ENCODE measurements at places on chromosomes 1 and 21.

DNA sequence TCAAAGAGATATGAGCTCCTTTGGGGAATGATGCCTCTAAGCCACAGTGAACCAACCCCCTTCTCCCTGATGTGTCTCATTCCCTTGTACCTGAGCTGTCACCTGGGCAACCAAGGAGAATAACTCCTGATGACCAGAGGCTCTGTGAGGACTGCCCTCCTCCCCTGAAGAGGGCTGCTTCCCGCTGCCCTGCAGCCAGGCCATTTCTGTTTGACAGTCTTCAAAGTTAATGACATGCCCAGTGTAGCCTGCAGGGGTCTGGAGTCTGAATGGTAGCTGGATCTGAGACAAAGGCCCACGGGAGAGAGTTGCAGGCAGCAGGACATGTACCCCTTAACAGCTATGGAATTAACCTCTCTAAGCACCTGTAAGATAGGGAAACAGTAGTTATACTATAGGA, 3.4 kb upstream of the SLFNL1 start:
- no peak for DNase-seq

- no peak for DNase-seq
Observed at GRCh38 chr1:5982276-5982675, 9.9 kb downstream of the NPHP4 start.

GRCh38 chr1:196407358-196408051, 200.7 kb downstream of the KCNT2 start:
- peak; percentile 7 for DNase-seq

DNA sequence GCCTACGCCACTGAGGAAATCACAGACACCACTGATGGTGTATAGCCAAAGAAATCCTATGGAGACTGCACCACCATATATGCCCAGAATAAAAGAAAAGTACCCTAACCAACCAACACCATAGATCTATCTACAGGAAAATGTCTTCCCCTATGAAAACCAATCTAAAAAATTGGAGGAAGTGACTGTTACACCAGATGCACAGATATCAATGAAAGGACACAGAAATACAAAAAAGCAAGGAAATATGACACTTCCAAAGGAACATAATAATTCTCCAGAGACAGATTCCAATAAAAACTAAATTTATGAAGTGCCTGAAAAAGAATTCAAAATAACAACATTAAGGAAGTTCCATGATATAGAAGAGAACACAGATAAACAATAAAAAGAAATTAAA, 56.8 kb upstream of the BCL10 start:
- DNase-seq, result no peak

DNA sequence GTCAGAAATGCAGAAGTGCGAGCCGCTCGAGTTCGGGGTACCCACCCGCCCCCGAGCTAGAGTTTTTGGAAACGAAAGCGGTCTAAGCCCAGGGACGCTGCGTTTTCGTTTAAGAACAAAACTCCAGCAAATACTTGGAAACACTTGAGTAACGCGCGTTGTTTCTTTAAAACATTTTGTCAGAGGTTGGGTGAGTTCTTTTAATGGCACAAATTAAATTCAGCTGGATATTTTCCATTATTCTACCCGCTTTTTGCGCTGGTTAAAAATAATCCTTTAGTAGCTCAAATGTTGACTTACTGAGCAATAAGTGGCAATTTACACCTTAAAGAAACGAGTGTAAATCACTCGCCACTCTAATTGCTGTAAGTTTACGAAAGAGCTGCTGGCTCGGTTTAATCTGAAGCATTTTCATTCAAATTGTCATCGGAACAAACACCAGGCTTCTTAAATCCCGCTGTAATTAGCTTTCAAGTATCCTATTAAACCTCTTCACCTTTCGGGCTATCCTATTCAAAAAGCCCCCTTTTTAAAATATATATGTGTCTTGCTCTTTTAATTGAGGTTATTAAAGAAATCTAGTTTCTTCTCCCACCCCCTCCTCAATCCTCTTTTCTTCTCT, 1.5 kb downstream of the LHX8 start:
- no peak for DNase-seq

GRCh38 chr1:229107304-229107815, 163.6 kb upstream of the RAB4A start:
- peak; percentile 28 for DNase-seq

- no peak for DNase-seq
Observed at GRCh38 chr1:214419650-214420049, 131.8 kb downstream of the PTPN14 start.

DNA sequence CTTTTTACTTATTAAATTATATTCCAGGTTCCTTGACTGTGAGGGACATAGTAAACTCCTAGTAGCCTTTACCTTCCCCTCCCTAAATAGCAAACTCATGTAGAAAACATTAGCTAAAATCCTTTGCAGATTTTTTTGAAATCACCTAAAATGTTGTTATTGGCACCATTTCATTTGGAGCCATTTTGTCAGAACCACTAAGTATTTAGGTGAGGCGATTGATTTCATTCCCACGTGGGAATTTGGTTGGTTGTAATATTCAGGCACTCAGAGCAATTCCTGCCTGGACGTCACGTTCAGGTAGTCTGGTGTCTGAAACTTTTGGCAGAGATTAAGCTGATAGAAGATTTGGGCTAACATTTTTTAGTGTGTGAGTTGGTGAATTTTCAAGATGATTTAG, 84.3 kb downstream of the CAMTA1 start:
- DNase-seq, result no peak

GRCh38 chr1:44029260-44029910, 1.9 kb downstream of the SLC6A9 start:
- DNase-seq, result peak; percentile 35

DNA sequence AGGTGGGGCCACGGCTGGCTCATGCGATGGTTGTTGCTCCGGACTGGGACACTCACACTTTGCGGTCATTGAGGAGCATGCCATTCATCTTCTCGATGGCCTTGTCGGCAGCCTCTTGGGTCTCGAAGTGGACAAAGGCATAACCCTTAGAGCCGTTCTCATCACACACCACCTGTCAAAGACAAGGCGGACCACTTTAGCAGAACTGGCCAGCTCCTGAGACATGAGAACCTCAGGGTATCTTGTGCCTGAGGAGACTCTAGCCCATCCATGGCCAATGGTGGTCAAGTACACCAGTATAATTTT, 5.5 kb downstream of the PABPC4 start:
- DNase-seq, result no peak

GRCh38 chr1:45442272-45442671, 48.7 kb downstream of the TESK2 start:
- DNase-seq, result peak; percentile 22

- no peak for DNase-seq
Observed at GRCh38 chr1:154466206-154466605, 35.8 kb upstream of the TDRD10 start.

DNA sequence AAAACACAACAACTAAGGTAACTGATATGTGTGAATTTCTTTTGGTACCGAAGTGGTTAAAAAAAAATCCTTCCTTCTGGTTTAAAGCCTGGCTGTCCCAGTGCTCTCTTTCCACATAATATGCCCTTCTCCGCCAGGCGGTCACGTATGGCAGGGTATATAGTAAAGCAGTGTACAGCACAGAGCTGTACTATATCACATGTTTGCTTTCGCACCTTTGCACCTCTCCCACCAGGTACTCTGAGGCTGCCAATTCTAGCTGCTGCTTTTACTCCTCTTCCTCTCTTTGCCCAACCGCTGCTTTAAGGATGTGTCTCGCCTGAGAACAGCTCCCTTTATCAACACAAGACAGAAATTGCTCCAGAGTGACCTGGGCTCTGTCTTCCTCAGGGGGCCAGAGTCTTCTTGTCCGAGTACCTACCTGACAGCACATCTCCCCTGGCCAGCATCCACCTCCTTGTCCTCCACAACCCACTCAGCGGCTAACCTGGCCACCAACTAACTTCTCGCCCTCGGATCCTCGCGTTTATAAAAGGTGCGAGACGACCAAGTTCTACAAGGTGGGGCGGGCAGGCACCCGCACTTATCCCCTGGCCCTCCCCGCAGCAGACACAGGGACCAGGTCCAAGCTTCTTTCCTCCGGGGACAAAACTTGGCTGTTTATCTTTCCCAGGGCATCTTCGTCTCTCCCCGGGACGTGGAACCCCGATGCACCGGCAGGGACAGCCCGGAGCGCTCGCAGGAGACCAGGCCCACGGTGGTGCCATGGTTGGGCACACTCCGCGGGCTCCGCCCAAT, 1.6 kb downstream of the COLGALT2 start:
- no peak for DNase-seq

DNA sequence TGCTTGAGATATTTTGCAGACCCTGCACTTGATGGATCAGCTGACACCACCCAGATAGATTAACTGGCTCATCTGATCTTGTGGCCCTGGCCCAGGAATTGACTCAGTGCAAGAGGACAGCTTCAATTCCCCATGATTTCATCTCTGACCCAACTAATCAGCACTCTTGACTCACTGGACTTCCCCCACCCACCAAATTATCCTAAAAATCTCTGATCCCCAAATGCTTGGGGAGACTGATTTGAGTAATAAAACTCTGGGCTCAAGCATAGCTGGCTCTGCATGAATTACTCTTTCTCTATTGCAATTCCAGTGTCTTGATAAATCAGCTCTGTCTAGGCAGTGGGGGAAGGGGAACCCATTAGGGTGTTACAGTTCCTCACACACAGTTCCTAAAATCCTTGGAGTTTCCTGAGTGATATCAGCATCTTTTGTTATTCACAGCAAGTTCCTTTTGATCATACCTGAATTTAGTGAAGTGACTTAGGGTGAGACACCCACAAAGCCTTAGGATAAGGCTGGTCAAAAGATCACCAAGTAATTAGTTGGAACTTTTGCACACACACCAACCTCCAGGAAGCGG, 104.2 kb downstream of the COP1 start:
- DNase-seq, result no peak

DNA sequence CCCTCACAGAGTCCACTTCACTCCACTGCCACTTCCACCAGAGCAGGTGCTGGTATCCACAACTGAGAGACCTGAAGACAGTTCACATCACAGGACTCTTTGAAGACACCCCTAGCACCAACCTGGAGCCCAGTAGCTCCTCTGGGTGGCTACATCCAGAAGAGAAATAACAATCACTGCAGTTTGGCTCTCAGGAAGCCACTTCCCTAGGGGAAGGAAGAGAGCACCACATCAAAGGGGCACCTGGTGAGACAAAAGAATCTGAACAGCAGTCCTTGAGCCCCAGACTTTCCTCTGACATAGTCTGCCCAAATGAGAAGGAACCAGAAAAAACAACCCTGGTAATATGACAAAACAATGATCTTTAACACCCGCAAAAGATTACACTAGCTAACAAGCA, 113.2 kb downstream of the TENT5C start:
- DNase-seq, result no peak

- DNase-seq, result no peak
Observed at GRCh38 chr21:35491920-35492678, 443.0 kb upstream of the RUNX1 start.

DNA sequence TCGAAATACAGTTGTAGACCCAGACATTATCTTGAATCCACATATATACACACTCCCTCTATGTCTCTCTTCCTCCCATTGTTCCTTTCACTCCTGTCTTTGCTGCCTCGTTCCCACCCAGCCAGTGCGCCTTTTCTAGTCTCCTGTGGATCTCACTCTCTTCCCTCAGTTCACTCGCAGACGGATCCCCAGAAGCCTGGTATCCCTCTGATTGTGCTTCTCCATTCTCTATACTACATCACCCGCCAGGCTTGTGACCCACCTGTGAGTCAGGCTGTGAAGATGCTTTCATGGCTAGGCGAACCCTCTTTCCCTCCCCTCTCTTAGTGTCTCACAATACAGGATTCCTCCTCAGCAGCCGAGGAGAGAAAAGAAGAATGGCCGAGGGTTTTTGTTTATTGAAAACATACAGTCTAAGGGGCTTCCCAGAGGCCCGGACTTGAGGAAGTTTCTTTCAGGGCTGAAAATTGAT, 1.5 kb downstream of the HCN3 start:
- DNase-seq, result no peak

- DNase-seq, result no peak
Observed at GRCh38 chr1:59917026-59917784, 9.4 kb downstream of the CYP2J2 start.

DNA sequence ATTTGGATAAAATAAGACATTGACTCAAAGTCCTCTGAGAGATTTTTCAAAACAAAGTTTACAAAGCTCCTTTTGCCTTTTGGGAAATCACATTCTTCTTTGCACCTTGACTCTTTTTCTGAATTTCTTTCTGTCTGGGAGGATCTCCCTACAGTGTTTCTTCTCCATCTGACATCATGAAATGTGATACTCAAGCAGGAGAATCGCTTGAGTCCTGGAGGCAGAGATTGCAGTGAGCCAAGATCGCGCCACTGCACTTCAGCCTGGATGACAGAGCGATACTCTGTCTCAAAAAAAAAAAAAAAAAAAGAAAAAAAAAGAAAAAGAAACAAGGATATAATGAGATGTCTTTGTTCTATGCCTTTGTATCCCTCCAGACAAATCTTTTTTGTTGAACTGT, 13.3 kb upstream of the GRIK1 start:
- DNase-seq, result no peak

GRCh38 chr1:247360991-247361731, 29.5 kb upstream of the ZNF496 start:
- peak; percentile 56 for DNase-seq

- DNase-seq, result no peak
Observed at GRCh38 chr1:101005183-101005582, 20.4 kb downstream of the DPH5 start.

DNA sequence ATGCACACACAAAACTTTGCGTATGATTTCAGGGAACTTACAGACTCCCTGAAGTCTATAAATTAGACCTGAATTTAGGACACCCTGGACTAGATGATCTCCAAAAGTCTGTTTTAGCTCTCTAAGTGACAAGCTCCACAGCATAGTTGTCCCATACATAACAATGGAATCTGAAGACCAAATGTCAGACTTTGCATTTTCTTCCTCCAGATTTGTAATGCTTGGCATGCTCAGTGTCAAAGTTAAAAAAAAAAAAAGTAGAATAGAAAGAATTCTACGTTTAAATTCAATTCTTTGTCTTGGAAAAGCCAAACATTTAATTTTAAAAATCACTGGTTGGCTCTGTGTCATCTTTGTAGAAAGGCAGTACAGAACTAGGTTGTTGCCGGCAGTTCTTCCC, 66.7 kb downstream of the OLFML2B start:
- DNase-seq, result no peak

DNA sequence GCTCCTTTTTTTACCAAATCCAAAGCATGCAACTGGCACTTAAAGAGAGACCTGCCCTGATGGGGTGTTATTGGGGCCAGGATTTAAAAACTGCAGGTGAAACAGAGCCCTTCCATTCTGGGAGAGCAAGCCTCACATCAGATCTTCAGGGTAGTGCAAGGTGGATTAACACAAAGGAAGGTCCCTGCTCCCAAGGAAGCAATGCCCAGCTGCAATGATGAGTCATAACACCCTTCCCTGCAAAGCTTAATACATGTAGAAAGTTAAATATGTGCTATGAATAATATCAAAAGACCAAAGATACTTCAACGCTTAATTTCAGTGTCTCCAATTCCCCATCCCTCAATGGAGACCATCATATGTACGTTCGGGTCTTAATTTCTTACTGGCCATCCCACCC, 508.0 kb downstream of the OMA1 start:
- no peak for DNase-seq

DNA sequence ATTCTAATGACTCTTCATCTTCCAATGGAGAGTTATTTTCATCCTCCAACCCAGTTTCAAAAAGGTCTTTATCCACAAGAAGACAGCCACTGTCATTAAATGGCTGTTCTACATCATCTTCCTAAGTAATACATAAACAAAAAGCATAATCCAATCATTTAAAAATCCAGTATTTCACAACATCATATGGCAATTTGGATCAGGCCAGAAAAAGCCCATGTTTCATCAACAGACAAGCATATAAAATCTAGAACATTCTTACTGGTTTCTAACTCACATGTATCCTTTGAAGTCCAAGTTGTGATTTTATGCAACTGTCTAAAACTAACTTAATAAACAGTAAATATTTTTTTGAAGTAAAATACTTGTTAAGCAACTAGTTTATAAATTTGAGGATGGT, 6.6 kb downstream of the CLSPN start:
- no peak for DNase-seq
